ENCODE measurements at places on chromosomes 2 and 18.
A peak's percentile ranks its signal among the peaks of the same experiment; 100 is the strongest.

GRCh38 chr18:457140-457519 lies 43.4 kb downstream of the COLEC12 start:
- DNase-seq = no peak

DNA sequence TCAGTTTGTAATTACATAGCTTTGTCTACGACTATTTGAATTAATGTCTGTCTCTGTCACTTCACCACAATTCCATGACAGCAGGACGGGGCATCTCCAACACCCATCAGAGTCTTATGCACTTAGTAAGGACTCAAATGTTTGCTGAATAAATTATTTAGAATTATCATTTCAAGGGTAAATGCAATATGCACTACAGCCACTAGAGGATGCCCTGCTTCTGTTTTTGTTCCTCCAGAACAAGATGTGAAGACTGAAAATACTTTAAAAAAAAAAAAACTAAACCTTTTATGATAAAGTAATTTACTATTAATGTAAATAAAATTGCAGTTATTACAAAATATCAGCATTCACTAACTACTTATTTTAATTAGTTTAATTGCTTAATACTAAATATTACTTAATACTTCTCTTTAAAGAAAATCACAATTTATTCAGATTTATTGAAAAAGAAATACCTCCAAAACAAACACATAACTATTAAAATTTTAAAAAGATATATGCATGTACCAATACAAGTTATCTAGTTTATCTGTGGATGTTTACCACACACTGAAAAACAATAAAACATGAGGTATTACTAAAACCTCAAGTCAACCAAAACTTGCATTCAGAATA lies 3.2 kb downstream of the PIGN start:
- peak; percentile 61 for DNase-seq

- DNase-seq = no peak
Measured at GRCh38 chr2:171287611-171288010, 126.9 kb upstream of the TLK1 start.

DNA sequence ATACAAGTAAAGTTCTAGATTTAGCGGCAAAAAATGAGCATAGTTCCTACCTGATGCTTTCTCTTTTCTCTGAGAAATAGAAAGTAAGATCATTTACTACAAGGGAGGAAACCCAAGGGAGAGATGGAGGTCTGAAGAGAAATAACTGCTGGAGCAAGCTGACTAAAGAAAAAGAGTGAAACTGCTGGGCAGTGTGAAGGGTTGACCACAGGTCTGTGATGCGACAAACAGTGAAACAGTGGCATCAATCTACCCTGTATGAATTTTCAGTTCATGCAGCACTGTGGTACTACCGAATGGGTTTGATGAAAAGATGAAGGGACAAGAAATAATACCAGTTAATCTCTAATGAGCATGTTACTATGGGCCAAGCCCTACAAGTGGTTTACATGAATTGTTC lies 52.2 kb downstream of the CUL3 start:
- no peak for DNase-seq

DNA sequence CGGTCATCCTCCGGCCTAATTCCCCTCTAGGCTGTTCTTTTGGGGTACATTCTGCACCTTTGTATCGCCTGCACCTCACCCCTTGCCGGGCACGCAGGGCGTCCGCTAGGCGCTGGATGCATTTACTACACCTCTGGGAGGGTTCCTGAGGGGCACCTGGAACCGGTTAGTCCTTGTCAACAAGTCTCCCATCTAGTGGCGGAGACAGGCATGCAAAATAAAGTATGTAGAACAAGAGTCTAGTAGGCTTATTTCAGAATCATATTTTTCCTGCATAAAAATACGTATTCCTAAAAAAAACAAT lies 705 bp upstream of the TEX261 start:
- DNase-seq = peak; percentile 67

DNA sequence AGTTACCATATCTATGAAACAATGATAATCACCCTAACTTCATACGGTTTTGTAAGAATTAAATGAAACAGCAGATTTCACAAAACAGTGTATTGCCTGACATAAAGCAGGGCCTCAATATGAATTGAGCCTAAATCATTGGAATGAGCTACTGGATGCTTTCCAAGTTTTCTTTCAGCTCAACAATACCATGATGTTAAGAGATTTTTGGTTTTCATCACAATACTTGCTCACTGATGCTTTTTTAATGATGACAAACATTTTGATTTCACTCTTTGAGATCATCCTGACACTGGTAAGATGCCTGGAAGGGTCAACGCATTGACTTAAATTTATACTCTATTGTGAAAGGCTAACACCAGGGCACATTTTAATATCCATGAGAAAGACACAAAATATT lies 377.5 kb downstream of the ZNF521 start:
- DNase-seq = no peak

- no peak for DNase-seq
Measured at GRCh38 chr18:10032331-10033015, 118.7 kb downstream of the VAPA start.

GRCh38 chr2:25576596-25576995 lies 96.8 kb downstream of the DTNB start:
- DNase-seq = no peak

- peak; percentile 20 for DNase-seq
Measured at GRCh38 chr18:21084511-21085078, 27.0 kb downstream of the ROCK1 start.

DNA sequence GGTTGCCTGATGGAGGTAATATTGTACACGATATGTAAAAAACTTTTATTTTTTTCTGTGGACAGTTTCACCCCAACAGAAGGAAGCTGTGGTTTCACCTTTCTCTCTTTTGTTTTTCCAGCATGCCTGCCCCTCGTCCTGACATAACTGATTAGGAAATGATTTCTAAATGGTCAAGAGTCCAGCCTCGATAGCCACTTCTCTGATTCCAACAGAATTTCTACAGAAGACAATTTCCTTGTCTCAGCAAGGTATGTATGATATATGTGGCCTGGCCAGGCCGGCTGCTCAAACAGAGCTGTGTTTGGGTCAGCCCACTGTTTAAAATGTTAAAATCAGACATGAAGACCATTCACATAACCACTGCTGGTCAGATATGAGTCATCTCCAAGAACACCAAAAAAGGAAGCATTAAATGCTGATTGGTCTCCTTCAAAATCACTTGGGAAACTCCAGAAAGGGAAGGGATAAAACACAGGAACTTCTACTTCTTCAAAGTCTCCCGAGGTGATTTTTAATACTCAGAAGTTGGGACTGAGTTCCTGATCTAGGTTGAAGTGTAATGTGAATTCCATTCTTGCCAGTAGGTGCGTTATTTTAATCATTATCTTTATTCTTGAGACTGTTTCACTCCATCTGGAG lies 22.3 kb downstream of the ATP8B1 start:
- DNase-seq = no peak

DNA sequence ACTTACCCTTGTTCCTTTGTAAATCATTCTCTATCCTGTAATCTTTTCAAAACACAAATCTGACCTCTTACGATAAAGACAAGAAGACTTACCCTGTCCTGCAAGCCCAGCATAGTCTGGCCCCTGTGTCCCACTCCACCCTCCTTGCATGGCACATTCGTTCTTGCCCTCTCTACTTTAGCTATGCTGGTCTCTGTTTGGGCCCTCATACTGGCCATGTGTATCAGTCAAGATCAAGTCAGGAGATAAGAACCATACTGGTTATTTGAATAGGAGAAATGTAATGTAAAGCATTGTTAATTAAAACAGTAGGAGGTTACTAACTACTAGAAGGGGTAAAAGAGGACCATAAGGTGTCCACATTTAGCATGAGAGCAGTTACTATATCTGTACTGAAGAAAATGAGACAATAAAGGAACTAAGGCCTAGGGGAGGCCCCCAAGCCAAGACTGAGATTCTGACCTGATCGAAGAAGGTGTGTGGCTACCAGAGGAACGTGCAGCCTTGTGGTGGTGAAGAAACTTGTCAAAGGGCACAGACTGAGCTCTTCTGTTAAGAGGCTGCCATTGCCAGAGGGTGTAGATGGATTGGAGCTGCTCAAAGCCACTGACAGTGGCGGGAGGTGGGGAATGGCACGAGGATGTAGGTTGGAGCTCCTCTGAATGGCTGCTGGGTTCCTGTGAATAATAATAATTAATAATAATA lies 80.8 kb downstream of the KCTD18 start:
- DNase-seq = no peak

DNA sequence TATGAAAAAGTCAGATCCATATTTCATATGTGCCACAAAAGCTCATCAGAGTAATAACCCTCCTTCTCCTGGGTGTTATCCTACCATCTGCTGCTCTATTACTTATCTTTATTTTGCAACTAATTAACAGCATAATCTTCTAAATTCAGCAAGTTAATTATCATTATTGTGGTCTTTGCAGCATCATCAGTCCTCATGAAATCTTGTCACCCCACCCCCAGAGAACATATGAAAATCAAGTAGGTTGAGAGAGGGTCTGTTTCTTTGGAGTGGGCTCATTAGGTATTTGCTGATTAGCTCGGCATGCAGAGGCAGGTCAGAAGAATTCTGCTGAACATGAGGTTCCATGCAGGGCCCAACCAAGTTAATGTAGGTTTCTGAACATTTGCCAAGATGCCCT lies 64.8 kb downstream of the ATF2 start:
- DNase-seq = no peak

DNA sequence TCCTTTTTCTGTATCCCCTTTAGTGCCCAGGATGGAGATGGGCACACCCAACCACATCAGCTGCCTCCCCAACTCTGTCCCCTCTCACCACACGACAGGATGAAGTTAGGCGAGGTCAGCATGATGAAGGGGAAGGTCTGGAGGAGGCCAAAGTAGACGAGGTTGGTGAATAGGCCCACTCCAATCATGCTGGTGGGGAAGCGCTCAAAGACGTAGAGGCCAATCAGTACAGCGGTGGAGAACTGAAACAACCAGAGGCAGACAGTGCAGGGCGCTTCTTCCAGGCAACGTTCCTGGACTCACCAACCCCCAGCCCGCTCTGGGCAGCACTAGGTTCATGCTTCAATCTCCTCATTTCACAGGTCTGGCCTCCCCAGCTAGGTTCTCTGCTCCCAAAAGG lies 2.9 kb downstream of the TEX261 start:
- no peak for DNase-seq

DNA sequence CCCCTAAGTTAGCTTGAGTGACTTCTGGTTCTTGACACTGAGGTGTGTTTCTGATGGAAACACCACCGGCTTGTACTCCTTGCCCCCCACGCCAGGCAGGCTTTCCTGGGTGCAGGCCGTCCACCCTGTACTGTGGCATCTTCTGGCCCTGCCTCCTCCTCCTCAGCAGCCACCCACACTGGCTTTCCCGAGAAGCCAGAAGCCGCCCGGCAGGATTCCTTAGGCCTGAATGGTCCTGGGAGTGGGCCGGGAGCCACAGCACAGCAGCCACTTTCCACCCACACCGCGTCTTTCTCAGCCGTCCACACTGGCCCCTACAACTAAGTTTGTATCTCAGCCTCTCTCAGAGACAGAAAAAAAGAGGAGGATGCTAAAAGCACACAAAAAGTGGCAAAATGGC lies 2.1 kb upstream of the HSBP1L1 start:
- DNase-seq = no peak

- DNase-seq = peak; percentile 49
Measured at GRCh38 chr2:197813093-197813787, 8.8 kb downstream of the PLCL1 start.

GRCh38 chr18:61334491-61334850 lies 1.2 kb downstream of the CDH20 start:
- no peak for DNase-seq

GRCh38 chr2:187169864-187170263 lies 278.2 kb downstream of the CALCRL start:
- DNase-seq = no peak

DNA sequence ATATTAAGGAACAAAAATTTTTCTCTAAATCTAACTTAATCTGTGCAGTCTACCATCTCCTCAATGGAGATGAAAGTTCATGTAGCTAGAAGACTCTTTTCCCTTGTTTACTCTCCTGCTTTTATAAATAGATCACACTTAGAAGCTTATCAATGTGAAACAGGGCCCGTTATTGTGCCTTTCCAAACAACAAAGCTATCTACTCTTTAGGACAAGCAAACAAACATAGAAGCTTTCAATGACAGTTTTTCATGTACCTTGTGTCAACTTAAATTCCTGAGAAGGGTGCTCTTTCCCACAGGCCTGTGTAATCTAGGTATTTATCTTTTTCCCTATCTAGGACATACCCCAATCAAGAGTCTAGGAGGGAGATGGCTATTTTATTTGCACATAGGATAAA lies 247.8 kb upstream of the CWC22 start:
- DNase-seq = no peak

GRCh38 chr2:21981127-21981526 lies 857.4 kb downstream of the TDRD15 start:
- no peak for DNase-seq

DNA sequence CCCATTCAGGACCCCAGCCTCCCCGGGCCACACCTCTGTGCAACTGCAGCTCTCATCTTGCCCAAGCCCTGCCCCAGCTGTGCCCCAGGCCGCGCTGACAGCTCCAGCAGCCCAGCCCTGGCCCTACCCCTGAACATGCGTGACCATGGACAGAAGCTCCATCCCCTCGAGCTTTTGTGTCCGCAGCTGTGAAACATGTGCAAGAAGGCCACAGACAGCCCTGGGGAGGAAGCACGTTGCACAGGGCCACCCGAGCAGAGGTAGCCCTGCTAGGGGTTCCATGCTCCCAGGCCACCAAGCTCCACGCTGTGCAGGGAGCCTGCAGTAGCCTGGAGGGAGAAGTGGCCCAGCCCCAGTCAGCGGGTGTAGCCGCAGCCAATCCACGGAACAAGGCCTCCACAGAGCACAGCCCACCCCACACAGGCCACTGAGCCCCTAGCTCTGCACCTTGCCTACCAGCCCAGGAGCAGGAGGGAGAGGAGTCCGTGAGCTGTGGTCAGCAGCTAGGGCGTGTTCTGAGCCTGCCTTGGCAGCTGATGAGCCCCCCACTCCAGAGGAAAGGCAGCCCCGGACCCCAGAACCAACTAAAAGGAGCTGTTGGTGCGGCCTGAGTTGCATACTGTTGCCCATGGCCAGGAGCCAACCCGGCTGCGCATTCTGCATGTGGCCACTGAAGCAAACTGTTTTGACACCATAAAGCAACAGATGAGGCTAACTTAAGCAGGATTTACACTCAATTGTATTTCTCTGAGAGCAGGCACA lies 184.0 kb downstream of the SEPTIN10 start:
- DNase-seq = no peak

DNA sequence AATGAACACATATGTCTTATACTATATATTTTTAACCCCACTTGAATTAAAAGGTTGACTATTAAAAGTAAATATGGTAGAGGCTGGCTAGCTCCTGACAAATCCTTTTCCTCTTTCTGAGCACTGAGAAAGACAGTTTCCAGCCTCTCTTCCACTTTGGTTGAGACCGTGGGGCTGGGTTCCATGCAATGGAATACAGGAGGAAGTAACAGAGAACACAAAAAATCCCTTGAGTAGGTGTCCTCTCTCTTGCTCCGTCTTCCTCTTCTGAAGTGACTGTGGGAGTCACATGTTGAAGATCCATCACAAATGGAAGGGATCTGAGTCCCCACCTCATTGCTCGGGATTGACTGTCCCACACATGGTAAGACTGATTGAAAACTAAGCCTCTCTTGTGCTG lies 36.6 kb upstream of the SIGLEC15 start:
- no peak for DNase-seq

- DNase-seq = no peak
Measured at GRCh38 chr2:14232217-14232616, 400.3 kb upstream of the LRATD1 start.

Measured in activated CD4-positive, alpha-beta T cell treated with anti-CD3 and anti-CD28 coated beads, Interleukin-10, Interleukin-2, amounts not matched to agents 100 ng/mL and 50 ng/mL, durations not matched to agents 16 hours and 8 hours (primary cell).